CD4-positive, alpha-beta T cell treated with Interferon alpha-2 for 1 hour (primary cell): ENCODE measurements at places on chromosomes 1 and 21.

DNA sequence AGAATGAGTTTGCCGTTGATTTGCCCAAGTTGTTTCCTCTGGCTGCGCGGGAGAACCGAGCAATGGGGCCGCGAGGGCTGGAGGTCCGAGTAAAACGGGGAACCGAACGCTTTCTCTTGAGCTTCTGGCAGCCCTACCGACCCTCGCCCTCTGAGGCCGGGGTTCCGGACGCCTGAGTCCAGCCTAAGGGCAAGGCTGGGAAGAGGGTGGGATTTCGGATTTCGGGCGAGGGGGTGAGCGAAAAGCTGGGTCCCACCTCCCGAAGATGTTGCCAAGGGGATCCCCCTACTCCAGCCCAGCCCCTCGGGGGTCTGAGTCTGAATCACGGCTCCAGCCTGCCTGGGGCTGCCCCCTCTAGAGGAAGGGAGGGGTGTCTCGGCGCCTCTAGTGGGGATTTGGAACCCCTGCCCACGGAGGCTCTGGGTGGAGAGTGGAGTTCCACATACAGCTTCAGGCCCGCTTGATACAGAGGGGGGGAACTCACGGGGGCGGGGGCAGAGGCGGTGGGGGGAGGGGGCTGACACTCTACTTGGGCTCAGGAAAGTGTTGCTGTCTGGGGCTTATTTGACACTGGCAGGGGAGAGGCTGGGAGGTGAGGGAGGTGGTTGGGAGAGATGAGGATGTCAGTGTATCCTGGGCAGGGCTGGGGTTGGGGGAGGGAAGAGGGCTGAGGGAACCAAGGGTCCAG is 617 bp downstream of the KIRREL1 start:
- DNase-seq: no peak

DNA sequence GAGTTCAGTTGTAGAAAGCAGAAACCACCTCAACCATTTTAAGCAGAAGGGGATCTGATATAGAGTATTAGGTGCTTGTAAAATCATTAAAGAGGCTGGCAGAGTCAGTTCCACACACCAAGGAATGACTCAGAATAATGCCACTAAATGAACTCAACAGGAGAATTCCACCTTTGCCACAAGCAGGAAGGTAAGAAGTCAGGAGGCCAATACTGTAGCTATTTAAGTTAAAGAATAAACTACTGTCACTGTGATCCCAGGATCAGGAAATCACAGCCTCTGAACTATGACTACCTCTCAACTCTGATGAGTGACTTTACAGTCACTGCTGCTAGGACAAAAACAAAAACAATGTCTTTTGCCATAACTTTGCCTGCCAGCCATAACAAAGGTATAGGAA is 52.5 kb upstream of the PRMT6 start:
- no peak for DNase-seq

GRCh38 chr1:167148421-167148820 is 54.5 kb downstream of the STYXL2 start:
- DNase-seq: no peak

- DNase-seq: no peak
These were observed 109.9 kb upstream of the SLC25A33 start for GRCh38 chr1:9429342-9429711.

- no peak for DNase-seq
These were observed 137.8 kb downstream of the KIF26B start for GRCh38 chr1:245292553-245292952.

DNA sequence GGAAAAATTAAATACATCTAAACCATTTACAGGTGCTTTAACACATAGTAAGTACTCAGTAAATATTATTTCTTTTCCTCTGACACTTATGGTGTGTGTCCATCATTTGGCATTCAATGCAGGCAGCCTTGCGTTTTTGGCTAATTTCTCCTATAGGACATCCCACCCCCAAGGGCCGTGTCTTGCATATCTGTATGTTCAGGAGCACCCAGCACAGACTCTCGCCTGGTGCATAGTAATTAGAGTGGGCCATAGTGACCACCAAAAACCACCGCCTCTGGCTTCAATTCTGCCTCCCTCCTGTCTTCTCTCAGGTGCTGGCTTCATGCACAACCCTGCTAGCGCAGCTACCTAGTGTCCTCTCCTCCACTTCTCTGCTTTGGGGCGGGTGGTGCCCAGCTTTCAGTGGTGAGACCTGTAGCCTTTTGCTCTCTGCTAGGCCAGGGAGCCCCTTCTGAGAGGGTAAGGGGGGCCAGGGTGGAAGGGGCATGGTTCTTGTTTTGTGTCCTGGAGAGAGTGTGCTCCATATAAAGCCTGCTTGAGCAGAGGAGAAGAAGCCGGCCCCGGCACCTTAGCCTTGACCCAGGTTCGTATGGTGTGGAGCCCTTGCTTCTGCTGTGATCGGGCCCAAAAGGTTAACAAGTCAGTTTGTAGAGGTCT is 33.4 kb downstream of the BATF3 start:
- DNase-seq: no peak

- no peak for DNase-seq
These were observed 608.5 kb upstream of the USP24 start for GRCh38 chr1:55823541-55824250.

DNA sequence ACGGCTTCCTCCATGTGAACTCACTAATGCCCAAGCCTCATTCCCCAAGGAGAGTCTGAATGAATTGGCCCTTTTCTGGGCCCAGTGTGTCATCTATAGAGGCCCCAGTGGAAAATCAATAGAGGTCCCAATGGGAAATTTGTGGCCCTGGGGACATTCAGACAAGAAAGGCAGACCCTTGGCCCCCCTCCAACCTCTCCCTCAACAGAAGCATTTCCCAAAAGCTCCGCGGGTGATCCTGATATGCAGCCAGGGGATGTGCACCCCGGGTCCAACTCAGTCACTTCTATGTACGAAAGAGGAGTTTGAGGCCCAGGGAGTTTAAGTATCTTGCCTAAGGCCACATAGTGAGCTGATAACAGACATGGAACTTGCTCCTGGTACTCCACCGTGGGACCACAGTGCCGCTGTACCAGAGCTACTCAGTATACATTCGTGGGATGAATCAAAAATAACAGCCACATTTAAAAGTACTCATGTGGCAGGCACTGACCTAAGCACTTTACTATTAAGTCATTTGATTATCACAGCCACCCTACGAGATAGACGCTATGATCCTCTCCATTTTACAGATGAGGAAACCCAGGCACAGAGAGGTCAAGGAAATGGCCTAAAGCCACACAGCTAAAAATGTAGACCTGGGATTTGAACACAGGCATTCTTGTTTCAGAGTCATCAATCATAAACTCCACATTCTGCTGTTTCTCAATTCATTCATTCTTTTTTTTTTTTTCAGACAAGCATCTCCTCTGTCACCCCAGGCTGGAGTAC is 8.5 kb downstream of the EPHA2 start:
- no peak for DNase-seq

- no peak for DNase-seq
These were observed 150.8 kb upstream of the ETV3 start for GRCh38 chr1:157288996-157289395.

DNA sequence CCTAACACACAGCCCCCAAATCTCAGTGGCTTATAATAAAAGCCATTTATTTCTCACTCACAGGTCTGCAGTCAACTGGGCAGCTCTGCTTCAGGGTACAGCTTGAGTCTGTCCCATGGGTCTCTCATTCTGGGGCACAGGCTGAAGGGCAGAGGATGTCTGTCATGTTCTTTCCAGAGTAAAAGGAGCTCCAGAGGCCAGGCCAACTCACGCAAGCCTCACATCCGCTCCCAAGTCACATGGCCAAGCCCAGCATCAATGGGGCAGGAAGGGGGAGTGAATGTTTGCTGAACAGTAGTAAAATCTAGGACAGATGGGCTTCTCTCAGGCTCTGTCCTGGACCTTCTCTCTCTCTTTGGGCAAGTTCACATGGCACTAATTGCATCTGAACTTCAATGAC is 7.1 kb upstream of the SSBP3 start:
- peak; percentile 26 for DNase-seq

GRCh38 chr1:78003882-78004718 is 639 bp upstream of the DNAJB4 start:
- DNase-seq: peak; percentile 65

DNA sequence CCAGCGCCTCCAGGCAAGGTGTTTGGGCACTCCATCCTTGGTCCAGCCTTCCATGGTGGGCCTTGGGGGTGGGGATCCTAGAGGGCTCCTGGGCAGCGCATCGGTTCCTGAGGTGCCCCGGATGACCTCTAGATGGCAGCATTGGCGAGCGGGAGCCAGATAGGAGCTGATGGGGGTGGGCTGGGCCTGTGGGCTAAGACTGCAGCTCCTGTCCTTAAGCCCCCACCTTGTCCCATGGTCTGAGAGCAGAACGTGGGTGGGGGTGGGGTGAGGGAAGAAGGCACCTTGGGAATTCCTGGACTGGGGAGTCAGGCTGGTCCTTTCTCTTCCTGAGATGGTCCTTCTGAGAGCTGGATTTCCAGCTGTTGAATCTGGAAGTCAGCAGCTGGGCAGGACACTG is 93.4 kb upstream of the CSF3R start:
- peak; percentile 21 for DNase-seq

DNA sequence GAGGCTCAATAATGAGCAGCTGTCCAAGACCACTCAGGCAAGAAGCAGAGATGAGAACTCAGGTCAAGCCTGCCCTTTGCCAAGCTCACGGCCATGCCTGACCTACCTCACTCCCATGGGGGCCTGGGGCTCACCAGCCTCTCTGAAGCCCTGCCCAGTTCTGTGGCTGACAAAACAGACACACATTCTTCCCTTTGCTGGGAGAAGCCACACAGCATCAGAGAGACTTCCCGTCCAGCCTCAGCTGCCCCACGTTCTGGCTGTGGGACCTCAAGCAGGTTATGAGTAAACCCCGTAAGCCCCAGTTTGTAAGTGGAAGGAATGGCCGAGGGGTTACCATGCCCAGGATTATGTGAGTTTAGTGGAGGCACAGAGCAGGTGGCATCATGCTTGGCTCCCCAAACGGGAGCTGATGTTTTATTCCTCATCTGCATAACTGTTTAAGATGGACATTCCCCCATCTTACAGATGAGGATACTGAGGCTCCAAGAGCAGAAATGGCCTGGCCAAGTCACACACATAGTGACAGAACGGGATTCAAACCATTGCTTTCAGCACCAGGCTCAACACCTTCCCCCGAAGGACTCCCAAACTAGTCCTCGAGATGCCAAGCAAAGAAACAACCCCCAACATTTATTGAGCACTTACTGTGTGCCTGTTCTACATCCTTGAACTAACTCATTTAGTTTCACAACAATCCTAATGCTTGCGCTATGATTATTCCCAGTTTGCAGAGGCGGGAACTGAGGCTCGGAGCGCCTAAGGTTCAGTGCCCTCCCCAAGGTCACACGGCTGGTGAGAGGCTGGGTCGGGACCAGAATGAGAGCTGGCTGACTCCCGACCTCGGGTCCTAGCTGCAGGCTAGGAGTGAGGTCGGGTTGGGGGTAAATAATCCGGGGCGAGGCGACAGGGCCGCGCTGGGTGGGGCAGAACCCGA is 49.1 kb upstream of the LAPTM5 start:
- DNase-seq: no peak

DNA sequence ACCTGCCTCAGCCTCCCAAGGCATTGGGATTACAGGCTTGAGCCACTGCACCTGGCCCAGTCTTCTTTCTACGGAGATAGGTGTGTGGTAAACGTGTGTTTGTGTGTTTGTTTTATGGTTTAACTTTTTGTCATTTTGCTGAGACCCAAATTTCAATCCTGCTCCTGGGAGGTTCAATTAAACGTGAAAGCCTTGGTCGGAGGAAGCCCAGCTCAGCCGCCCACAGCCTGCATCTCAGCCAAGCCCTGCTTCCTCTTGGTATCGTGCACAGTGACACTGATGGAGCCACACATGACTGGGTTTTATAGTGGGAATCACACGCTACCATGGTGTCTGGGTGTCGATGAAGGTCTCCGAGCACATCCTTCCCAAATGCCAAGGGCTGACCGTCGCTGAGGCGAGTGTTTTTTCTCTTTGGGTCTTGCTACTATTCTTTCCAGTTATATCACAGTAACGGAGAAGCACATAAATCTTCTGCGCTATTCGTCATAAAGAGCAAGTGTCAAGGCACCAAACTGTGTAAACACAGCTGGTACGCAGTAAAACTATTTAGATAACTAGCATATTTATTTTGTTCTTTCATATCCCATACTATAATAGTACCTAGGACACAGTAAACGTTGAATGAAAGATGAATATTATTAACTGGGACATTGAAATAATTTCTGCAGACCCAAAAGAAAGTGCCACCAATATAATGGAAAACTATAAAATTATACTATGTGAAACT is 39.3 kb downstream of the HLCS start:
- no peak for DNase-seq

GRCh38 chr1:37056325-37056724 is 22.0 kb upstream of the GRIK3 start:
- no peak for DNase-seq

DNA sequence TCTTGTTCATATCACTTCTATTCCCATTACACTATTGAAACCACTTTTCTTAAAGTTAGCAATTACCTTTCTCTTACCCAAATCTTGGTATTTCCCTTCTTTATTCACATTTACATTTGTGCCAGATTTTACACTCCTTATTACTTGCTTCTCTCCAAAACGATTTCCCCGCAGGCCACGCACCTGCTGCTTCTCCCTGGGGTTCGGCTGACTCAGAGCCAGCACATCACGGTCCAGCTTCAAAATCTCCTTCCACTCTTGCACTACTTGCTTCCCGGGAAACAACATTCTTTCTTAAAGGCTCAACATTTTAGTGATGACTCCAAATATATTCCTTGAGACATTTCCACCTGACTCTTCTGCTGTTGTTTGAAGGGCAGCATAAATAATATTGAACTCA is 20.7 kb downstream of the LHX9 start:
- DNase-seq: no peak

DNA sequence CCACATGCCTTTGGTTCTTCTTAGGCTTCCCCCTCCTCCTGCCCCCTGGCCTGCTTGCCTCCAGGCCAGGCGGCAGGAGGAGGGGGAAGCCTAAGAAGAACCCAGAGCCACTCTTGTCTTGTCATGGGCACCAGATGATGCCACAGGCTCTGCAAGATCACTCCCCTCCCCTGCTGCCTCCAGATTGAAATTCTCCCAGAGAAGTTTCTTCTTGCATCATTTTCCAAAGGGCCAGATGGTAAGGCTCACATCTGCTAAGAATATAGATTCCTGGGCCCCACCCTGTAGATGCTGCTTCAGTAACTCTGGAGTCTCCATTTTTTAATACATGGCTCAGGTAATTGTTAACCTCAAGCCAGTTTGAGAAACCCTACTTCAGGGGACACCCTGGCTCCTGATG is 60.8 kb downstream of the FAM163A start:
- DNase-seq: no peak

DNA sequence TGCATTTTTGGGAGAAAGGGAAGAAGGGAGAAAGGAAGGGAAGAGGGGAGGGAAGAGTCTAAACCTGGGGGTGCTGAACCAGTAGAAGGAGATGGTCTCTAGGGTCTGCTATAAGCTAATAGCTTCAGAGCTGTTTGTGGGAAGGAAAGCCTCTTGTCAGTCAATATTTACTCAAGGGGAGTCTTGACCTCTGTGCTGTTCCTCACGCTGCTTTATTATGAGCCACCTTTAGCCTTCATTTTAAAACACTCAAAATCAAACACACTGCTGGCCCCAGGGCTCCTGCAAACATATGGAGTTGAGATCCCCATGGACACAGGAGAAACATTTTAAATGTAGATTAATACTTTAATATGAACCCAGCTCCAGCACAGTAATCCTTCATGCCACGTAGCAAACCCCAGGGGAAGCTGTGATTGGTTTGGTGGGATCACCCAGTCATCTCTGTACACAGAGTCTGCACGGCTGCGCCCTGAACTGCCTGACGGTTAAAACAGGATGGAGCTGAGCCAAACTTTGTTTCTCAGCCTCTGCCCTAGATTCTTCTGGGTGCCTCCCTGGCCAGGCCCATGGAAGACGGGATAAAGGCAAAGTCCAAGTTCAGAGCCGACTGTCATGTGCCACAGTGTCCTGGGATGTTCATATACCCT is 40.2 kb upstream of the VWA5B1 start:
- no peak for DNase-seq

GRCh38 chr1:166221316-166221715 is 54.5 kb upstream of the FAM78B start:
- no peak for DNase-seq
